ENCODE measurements at places on chromosomes 11 and 22. TPM values are rescaled to one million over a fixed set of nuclear protein-coding genes. Genes with fewer than 3 reads are reported as not detected.

DNA sequence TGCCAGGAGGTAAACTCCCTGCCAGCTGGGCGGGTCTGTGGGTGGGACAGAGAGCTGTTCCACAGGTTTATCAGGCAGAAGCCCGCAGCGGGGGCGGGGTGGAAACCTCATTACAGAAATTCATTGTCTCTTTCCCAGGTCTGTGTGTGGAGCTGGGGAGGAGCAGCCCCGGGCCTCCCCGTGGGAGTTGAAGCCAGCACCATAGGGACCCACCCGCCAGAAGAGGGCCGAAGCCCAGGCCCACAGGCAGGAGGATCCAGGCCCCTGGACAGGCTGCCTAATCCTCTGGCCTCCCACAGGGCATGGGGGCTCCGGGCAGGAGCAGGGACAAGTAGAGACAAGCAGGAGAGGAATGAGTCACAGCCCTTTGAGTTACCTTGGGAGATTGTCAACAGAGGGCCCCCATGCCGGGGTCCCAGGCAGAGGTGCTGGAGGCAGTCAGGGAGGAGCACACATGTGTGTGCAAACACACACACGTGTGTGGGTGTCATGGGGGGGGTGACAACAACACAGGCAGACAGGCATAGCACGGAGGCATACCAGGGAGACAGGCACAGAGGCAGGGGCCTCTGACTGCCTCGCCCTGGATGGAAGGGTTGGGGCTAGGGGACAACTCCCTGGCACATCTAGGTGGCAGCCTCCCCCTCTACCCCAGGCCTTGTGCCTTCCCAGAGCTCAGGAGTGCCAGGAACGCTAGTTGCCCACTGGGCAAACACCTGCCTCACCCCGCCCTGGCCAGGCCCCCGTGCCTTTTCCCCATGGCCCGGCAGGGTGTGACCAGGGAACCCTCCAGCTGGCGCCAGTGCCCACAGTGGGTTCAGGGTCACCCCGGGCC is 1.4 kb downstream of the CDC42BPG start:
- H3K4me1 ChIP-seq: peaks cover 20% of the 10 kb centered on the region
- no peak for DNase-seq
- H3K36me3 ChIP-seq: no peaks in the 10 kb centered on the region

DNA sequence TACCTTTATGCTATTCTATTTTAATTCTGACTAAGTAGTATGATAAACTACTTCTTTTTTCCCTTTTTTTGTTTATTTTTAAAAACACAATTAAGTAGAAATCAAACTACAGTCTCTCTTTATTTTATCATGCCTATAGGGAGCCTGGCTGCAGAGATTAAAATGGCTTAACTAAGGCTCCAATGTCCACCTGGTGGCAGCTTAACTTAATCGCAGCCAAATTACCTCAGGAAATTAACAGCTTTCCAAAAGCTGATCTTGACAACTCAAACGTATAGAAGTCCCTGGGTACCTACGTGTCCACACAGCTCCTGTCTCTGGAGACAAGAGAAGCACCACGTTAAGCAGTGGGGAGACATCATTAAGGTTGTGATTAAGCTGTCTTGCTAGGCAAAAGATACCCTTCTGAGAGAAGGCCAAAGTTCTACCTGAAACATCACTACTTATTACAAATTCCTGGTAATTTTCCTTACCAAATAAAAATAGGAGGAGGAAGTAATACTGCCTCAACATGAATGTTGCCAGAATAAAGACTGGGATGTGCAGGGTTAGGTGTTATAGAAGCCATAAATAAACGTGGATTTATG is 63.2 kb upstream of the SNX19 start:
- no peak overlapping the region for H3K27ac ChIP-seq
- H3K4me3 ChIP-seq: no peak overlapping the region
- H3K27me3 ChIP-seq: peaks cover 7% of the 10 kb centered on the region
- H3K36me3 ChIP-seq: no peaks in the 10 kb centered on the region
- H3K4me1 ChIP-seq: no peaks in the 10 kb centered on the region
- peak; percentile 22 for DNase-seq

DNA sequence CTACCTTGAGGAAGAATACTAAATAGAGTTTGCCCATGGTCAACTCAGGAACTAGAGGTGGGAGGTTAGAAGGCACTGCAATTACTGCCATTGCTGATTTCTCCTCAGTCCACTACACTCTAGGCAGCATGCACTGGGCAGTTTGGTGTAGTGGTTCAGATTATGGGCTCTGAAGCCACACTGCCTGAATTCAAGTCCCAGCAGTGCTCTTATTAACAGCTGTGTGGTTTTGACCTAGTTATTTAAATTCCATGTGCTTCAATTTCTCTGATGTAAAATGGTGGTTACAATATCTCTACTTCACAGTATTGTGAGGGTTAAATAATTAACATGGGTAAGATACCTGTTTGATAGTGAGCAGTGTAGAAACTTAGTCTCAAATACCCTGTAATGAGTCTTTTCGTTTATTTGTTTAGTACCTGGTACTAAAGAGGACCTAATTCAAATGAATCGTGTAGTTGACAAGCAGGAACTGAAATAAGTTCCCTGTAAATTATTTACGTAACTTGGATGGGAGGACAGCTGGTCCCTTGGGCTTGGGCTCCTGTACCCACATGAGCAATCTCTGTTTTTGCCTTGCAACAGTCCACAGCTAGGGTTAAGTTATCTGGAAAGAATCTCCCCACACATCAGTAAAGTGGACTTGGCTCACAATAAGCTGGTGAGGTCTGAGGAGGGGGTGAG is 17.8 kb downstream of the PRR5L start:
- H3K4me3 ChIP-seq: no peak overlapping the region
- H3K4me1 ChIP-seq: peaks cover 18% of the 10 kb centered on the region
- no peak overlapping the region for H3K27ac ChIP-seq

DNA sequence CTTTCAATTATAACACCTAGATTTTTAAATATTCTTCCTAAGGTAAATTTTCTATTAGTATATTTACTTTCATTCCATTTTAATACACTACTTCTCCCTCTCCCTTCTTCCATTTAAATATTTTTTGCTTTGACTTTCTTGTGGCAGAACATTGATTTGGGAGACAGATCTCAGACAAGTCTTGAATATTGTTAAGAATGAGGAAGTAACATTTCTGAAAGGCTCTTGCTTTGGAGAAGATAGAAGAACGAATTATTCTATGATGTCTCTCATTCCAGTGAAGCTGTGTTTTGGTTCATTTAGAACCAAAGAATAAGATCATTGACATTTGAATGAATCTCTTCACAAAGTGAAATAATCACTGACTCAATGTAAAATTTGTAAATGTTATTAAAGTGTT is 2.4 kb downstream of the IPO7 start:
- no peak overlapping the region for H3K27ac ChIP-seq
- H3K4me1 ChIP-seq: peaks cover 2% of the 10 kb centered on the region
- DNase-seq: no peak
- no peak overlapping the region for H3K4me3 ChIP-seq
- no peaks in the 10 kb centered on the region for H3K36me3 ChIP-seq

- H3K4me3 ChIP-seq: no peak overlapping the region
- no peak for DNase-seq
- H3K4me1 ChIP-seq: no peaks in the 10 kb centered on the region
- H3K27me3 ChIP-seq: no peaks in the 10 kb centered on the region
- no peak overlapping the region for H3K27ac ChIP-seq
- H3K36me3 ChIP-seq: no peaks in the 10 kb centered on the region
Observed at GRCh38 chr11:82858556-82859091, 41.6 kb downstream of the PRCP start.

DNA sequence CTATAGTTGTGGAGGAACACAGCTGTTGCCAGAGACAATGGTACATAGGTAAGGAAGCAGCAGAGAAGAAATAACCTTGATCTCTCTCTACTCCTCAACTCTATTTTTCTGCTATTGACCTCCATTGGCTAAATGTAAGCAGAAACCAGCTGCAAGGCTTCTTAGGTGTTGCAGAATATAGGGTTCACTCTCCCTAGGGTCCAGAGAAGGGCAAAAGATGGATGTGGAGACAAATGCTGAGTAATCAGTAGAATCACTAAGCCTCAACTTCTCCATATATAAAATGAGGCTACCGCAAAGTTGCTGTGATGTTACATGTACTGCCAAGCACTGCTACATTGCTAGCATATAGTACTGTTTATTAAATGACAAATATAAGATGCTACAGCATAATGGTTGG is 120.6 kb downstream of the PDE3B start:
- H3K27me3 ChIP-seq: no peaks in the 10 kb centered on the region
- DNase-seq: no peak
- H3K27ac ChIP-seq: no peak overlapping the region
- no peak overlapping the region for H3K4me3 ChIP-seq
- H3K36me3 ChIP-seq: no peaks in the 10 kb centered on the region

- no peaks in the 10 kb centered on the region for H3K4me1 ChIP-seq
- no peaks in the 10 kb centered on the region for H3K27me3 ChIP-seq
- no peak overlapping the region for H3K27ac ChIP-seq
- H3K36me3 ChIP-seq: peaks cover 4% of the 10 kb centered on the region
- no peak overlapping the region for H3K4me3 ChIP-seq
Observed at GRCh38 chr11:46838501-46838900, 7.6 kb downstream of the CKAP5 start.

- peak overlapping the region; percentile 91 for H3K27ac ChIP-seq
- no peaks in the 10 kb centered on the region for H3K36me3 ChIP-seq
- peak overlapping the region; percentile 54 for H3K4me3 ChIP-seq
- H3K27me3 ChIP-seq: no peaks in the 10 kb centered on the region
- peaks cover 13% of the 10 kb centered on the region for H3K4me1 ChIP-seq
Observed at GRCh38 chr22:36065775-36066544, 37.3 kb upstream of the RBFOX2 start.

GRCh38 chr11:31804312-31805036 is 6.6 kb downstream of the PAX6 start:
- no peaks in the 10 kb centered on the region for H3K36me3 ChIP-seq
- H3K27ac ChIP-seq: no peak overlapping the region
- H3K4me1 ChIP-seq: peaks cover 28% of the 10 kb centered on the region
- H3K4me3 ChIP-seq: no peak overlapping the region

GRCh38 chr11:122505304-122506006 is 150.1 kb upstream of the UBASH3B start:
- no peak overlapping the region for H3K27ac ChIP-seq
- H3K4me1 ChIP-seq: peaks cover 3% of the 10 kb centered on the region
- H3K4me3 ChIP-seq: no peak overlapping the region

DNA sequence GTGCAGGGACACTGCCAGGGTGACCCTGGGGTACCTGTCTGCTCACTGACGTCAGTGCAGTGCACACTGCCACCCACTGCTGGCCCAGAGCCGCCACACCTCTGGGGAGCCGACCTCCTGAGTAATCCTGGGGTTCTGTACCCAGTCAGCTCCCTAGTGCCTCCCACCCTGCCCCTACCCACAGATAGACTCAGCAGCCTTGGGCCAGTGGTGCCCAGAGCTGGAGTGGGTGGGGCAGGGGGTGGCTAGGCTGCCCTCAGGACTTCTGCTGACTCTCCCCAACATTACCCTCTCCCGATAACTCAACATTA is 5.8 kb downstream of the NRXN2 start:
- peaks cover 2% of the 10 kb centered on the region for H3K4me1 ChIP-seq
- no peaks in the 10 kb centered on the region for H3K36me3 ChIP-seq
- H3K27ac ChIP-seq: no peak overlapping the region

- H3K4me3 ChIP-seq: no peak overlapping the region
- H3K36me3 ChIP-seq: no peaks in the 10 kb centered on the region
- no peak overlapping the region for H3K27ac ChIP-seq
- DNase-seq: no peak
Observed at GRCh38 chr11:12449961-12450715, 72.8 kb downstream of the PARVA start.

DNA sequence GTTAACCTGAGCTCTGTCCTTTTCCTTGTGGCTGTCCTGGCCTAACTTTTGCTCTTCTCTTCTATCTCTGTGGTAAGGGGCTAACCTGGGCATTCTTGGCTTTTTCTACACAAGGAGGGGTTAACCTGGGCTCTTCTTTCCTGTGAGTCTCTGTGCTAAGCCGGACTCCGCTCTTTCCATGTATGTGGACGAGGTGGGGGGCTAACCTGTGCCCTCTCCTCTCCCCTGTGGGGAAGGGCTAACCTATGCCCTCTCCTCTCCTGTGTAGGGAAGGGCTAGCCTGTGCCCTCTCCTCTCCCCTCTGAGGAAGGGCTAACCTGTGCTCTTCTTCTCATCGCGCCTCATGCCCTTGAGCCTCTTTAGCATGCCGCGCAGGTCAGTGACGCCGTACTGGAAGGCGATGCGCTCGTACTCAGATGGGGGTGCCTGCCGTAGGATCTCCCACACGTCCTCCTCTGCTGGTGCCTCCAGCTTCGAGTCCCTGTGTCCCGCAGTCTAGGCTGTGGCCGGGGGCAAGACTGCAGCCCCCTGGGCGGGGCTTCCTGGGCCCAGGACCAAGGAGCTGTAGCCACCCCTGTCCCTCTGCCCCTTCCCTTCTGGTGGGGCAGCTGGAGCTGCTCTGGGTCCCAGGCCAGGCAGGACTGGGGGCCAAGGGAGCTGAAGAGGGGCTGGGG is 6.5 kb downstream of the MYBPC3 start:
- no peak overlapping the region for H3K27ac ChIP-seq
- no peaks in the 10 kb centered on the region for H3K36me3 ChIP-seq
- H3K27me3 ChIP-seq: no peaks in the 10 kb centered on the region
- H3K4me3 ChIP-seq: no peak overlapping the region
- DNase-seq: no peak

DNA sequence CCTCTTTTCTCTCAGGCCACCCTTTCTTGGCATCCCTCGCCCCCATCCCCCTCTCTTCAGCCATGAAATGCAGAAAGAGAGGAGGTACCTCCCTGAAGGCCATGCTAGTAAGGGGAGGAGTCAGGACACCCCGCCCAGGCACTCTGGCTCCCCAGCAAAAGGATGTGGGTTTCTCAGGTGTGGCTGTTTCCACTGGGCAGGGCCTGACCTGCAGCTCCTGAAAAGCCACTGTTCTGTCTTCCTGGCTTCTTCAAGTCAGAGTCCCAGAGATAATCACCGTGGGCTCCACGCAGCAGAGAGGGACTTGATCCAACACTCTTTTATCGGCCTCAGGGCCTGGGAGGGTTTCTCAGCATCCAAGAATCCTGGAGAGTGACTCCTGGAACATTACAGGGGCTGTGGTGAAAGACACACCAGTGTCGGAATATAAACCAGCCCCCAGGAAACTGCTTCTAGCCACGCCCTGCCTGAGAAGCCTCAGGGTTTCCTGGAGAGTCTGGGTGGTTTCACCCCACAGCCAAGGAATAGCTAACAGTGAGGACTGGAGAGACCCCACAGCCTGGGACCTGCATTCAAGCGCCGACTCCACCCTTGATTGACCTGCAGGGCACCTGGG is 45.7 kb upstream of the TSPAN18 start:
- H3K36me3 ChIP-seq: no peaks in the 10 kb centered on the region
- no peak overlapping the region for H3K4me3 ChIP-seq
- no peak overlapping the region for H3K27ac ChIP-seq
- H3K4me1 ChIP-seq: peaks cover 16% of the 10 kb centered on the region
- peak; percentile 22 for DNase-seq

- no peaks in the 10 kb centered on the region for H3K36me3 ChIP-seq
- no peak for DNase-seq
- peaks cover 75% of the 10 kb centered on the region for H3K4me1 ChIP-seq
Observed at GRCh38 chr22:27637604-27638003, 164.0 kb downstream of the MN1 start.

The FDXACB1 gene
- 2.5 TPM for total RNA-seq

The CCDC87 gene
- total RNA-seq: 0.09 TPM

The ESAM gene
- 18.0 TPM for total RNA-seq

The EIF1AD gene
- total RNA-seq: 26.0 TPM

The SERPING1 gene
- total RNA-seq: 31.4 TPM

The MYEOV gene
- total RNA-seq: 0.62 TPM

The TPBGL gene
- not detected for total RNA-seq

The CYB561A3 gene
- 8.8 TPM for total RNA-seq

Measured in muscle of leg (tissue), 16 donors.